Activated CD8-positive, alpha-beta memory T cell treated with anti-CD3 and anti-CD28 coated beads for 48 hours (primary cell): ENCODE measurements at places on chromosomes 2 and 18.

- no peak for DNase-seq
Observed at GRCh38 chr2:227013330-227013729, 150.7 kb downstream of the COL4A4 start.

DNA sequence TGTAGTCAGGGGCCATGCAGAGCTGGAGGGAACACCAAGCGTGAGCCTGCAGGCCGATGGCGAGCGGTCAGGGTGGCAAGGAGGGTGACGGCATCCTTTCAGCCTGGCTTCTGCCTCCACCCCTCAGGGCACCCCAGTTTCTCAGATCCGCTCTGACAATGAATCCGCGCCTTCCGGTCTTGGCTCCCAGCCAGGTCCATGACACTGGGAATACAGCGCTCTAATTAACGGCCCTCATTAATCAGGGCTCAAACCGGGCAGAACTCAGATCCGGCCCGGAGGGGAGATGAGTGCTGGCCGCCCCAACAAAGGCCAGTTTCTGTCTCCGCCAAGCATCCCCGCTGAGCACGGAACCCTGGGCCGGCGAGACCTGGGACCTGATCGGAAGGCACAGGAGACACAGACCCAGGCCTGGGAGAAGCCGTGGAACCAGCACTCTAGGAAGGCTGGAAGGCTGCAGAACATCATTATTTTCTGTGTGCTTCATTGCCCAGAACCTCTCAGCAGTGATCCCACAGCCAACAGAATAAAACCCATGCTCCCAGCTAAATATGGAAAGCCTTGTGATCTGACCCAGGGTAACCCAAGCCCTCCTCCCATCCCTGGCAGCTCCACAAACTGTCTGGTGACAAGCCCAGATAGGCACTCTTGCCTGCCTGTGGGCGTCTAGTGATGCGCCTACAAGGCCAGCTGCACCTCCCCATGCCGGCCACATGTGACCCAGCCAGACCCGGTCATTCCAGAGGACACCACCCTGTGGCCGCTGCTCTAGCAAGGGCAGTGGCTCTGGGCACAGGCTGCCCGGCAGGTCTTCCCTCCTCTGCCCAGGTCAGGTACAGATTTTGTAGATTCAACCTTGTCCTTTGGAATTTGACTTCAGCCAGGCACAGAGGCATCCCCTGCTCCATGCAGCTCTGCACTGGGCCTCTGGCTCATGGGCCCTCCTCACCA lies 438.7 kb upstream of the MYT1L start:
- DNase-seq = no peak

GRCh38 chr2:96205888-96206287 lies 2.7 kb downstream of the STARD7 start:
- no peak for DNase-seq

GRCh38 chr2:165627470-165627869 lies 158.0 kb downstream of the CSRNP3 start:
- DNase-seq = no peak

DNA sequence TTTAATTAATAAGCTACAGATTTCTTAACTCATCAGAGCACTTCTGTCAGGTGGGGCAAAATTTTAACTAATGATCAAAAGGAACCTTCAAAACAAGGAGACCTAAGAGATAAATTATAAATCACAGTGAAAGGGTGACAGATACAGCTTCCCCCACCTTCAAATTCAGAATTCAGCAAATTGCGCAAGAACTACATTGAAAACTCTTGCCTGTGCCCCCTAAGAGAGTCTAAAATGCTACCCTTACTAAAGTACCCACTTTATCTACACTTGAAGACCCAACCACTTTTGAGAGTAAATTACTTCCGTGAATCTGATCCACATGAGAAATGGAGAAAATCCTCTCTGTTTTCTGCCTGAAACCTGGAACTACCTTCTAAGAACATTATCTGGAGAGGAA lies 324.9 kb downstream of the PAX3 start:
- no peak for DNase-seq

GRCh38 chr18:36580266-36580665 lies 248.5 kb downstream of the TPGS2 start:
- DNase-seq = no peak

- DNase-seq = no peak
Observed at GRCh38 chr2:241363426-241363825, 7.3 kb downstream of the FARP2 start.

DNA sequence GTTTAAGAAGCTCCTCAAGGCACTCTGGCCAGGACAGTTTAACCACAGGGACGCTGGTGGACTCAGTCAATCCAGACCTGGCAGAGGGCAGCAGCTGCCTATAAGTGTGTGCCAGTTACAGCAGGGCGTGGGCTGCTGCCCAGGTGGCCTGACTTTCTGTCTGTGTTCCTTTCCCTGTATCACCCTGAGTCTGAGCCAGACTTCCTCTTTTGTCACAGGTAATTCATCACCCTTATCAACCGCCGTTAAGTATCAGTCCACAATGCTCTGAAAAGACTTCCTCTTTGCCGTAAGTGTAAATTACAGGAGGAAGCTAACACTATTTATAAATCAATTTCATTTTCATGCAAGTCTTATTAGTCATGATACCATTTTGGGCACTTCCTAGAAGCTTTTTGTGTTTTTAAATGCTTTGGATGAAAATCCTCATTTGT lies 7.0 kb downstream of the LPIN1 start:
- DNase-seq = no peak

DNA sequence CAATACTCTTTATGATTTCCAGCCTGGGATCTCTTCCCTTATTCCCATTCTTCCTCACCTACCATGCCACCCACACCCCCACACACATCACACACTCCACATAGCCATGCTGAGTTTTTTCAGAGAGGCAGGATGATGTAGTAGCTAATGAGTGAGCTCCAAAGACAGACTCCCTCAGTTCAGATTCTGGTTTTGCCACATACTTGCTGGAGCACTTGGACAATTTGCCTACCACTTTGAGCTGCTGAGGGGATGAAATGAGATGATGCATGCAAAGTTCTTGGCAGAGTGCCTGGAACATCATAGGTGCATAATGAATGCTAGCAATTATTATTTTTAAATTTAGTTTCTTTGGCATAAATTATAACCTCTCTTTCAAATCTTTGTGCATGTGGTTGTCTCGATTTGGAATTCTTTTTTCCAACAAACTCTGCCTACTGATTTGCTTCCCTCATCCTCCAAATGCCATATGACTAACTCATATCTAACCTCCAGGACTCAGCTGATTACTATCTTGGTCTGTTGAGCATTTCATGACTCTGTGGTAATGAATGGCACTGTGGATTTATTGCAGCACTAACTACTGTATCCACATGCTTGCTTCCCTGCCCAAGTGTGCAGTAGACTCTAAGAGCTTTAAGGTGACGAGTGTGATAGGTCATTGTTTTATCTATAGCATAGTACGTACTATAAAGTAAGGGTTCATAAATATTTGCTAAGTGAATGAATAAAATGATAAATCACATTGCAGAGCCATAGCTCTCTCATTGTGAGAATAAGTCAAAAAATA lies 99.1 kb downstream of the TACR1 start:
- DNase-seq = no peak

DNA sequence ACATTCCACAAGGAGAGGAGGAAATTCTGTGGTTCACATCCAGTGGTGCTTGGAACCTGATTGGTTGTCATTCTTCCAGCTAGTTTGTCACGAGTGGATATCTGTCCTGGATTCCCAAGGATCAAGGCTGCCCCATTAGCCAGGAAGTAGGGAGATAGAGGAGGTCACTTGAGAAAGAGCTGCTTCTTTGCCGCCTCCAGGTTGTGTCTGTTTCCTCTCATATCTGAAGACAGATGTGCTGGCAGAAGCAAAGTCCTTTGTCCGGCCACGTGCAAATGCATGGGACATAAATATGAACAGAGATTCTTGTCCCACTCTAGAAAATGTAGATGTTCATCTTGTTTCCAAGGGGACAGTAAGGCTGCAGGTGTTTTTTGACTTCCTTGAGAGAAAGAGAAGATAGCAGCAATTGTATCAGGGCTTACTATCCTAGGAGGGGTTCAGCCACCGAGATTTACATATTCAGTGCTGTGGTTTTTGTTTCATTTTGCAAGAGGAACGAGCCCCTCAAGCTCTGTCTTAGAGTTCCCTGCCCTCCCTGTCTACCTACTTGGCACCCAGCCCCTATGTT lies 174.4 kb downstream of the RPIA start:
- no peak for DNase-seq

DNA sequence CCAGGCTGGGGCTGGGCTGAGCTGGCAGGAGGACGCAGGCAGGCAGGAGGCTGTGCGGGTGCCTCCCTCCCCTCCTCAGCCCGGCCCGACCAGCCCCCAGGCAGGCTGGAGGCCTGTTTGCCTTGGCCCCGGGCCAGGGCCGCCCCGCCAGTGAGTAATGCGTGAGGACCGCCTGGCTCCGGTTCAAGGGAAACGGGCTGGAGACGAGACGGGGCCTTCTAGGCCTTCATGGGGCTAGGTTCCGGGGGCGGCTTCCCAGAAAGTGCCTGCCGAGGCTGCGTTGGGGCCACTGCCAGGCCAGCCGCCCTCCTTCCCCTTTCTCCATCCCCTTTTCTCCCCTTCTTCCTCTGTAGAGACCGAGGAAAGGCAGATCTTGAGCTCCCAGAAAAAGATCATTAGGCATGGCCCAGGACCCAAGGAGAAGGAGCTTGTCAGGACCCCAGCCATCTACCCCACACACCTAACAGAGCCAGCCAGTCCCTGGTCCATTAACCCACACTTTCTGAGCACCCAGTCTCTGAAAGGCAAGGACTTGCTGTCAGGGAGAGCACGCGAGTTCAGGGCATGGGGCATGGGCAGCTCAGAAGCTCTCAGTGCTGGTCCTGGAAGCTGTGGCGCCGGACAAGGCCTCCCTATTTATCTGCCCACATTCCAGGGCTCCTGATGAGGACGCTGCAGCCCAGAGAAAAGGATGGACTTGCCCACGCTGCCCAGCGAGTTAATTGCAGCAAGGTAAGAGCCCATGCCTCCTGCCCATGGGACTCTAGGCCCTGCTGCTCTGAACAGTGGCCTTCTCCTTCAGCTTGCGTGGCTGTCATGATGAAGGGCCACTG lies 48.5 kb downstream of the SMAD7 start:
- no peak for DNase-seq

- no peak for DNase-seq
Observed at GRCh38 chr2:102478686-102479470, 5.9 kb downstream of the SLC9A4 start.

DNA sequence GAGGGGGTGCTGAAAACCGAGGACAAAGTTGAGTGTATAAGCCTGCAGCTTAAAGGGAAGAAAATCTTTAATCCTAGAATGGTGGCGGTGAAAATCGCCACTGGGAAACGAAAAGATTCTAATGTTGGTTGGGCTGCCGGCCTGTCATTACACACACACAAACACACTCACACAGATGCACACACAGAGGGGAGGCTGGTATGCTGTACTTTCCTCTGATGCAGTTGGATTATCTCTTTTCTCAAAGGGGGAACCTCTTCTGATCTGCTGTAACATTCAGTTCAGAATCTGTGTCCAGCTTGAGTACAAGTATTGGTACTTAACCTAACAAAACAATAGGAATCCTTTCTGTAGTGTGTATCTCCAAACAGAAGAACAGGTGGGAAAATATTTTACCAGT lies 39.0 kb downstream of the ANXA4 start:
- DNase-seq = no peak
